ENCODE measurements at places on chromosomes 4 and X.

GRCh38 chrX:42869659-42870476 is 91.9 kb upstream of the PPP1R2C start:
- no peak for DNase-seq

GRCh38 chr4:85792376-85793232 is 317.7 kb downstream of the ARHGAP24 start:
- no peak for DNase-seq

GRCh38 chr4:13084210-13084609 is 399.9 kb downstream of the RAB28 start:
- no peak for DNase-seq

GRCh38 chr4:147019091-147019490 is 73.4 kb upstream of the TTC29 start:
- DNase-seq = peak; percentile 11

- DNase-seq = no peak
Measured at GRCh38 chr4:147991543-147992283, 259.8 kb downstream of the ARHGAP10 start.

- DNase-seq = no peak
Measured at GRCh38 chr4:7255488-7255881, 63.1 kb downstream of the SORCS2 start.

DNA sequence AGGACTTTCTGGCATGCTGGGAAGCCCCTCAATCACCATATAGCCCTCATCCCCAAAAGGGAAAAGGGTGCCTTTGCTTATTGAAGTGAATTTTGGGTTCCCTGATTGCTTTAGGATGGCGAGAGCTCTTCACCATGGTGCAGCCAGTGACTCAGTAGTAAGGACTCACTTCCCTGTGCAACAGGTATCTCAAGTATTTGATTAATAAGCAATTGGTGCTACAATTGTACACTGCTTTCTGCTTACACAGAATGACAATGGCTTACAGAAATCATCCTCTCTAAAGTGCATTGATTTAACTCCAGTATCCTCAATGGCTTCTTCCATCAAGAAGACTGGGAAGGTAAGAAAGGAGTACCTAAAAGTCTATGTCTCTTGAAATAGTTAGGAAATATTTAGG is 143.7 kb upstream of the SMIM10 start:
- no peak for DNase-seq

DNA sequence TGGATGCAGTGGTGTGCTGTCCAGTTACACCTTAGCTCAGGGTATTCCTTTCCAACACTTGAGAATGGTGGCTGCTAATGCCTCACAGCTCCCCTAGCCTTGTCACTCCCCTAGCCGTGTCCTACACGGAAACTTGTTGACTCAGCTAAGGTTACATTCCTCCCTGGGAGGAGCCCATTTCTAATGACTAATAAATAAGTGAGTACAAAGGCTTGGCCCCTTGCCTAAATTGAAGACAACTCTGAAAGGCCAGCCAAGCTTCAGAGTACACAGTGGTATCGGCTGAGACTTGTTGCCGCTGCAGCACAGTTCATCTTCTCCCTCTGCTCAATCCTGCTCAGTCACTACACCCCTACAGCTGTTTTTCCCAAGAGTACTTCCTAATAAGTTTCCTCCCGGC is 21.2 kb upstream of the SLC25A31 start:
- no peak for DNase-seq

DNA sequence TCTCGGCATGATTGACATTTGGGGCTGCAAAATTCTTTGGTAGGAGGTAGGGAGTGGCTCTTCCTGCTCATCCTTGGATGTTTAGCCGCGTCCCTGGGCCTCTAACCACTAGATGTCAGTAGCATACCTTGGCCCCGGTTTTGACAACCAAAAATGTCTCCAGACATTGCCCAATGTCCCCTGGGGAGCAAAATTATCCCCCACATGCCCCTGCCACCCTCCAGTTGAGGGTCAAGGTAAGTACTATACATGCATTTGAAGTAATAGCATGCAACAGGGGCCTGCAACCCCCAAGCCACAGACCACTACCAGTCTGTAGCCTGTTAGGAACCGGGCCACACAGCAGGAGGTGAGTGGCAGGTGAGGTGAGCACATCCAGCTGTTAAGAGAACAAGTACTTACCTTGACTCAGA is 17.6 kb upstream of the KIAA1210 start:
- no peak for DNase-seq

Measured in SK-N-DZ (cell line).